Bone marrow (tissue), 2 donors: ENCODE measurements at places on chromosomes 5 and 9.

- DNase-seq, result no peak
These were observed 21.3 kb upstream of the NCS1 start for GRCh38 chr9:130150779-130151382.

DNA sequence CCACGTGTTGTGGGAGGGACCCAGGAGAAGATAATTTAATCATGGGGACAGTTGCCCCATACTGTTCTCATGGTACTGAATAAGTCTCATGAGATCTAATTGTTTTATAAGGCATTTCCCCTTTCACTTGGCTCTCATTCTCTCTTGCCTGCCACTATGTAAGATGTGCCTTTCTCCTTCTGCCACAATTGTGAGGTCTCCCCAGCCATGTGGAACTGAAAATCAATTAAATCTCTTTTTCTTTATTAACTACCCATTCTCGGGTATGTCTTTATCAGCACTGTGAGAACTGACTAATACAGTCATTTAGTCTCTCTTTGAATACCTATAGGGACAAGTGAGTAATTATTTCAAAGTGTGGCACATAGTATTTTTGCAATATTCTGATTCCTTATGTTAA is 269.2 kb upstream of the SMARCA2 start:
- DNase-seq, result no peak

- DNase-seq, result no peak
These were observed 5.5 kb upstream of the NINJ1 start for GRCh38 chr9:93139365-93140182.

- DNase-seq, result no peak
These were observed 21.8 kb downstream of the ZFP62 start for GRCh38 chr5:180839227-180839626.

DNA sequence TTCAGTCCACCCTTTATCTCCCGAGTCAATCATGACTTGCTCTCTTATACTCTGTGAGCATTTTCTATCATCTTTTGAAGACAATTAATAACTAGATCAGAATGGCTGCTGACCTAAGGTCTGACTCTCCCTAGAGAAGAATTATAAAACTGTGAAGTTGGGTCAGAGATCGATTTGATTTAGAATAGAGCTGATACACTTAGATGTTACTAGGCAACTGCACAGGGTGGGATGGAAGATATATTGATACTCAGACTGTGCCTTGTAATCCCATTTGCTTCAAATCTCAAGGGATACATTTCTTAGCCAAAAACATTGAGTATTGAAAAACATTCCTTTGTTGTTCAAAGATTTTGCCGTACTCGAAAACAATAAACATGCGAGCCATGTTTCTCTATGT is 106.0 kb upstream of the NMUR2 start:
- no peak for DNase-seq

DNA sequence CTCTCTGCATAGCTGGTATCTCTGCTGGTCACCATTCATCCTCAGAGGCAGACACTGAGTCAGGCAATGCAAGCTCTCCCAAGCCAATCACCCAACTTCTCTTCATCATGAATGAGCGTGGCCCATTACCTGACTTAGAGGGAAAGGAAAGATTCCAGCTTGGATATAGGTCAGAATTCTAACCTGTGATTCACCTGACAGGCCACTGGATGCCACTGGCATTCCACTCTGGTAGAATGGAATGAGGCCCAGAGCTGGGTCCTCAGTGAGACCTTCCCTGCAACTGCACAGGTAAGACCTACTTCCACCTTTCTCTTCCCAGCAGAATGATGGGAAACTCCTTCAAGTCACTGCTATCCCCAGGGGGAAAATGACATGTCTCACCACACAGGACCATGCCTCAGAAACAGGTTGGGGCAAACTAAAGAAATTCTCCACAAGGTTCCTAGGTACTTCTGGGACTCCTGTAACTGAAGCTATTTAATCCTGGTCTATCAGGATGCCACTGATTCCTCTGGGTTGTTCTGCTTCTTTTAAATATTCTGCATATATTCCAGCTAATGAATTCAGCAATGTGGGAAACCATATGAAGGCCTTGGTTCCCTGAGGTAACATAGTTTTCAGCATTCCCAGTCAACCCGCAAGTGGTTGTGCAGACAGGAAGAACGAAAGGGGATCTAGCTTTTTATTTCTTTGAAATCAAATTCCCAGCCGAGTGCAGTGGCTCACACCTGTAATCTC is 62.0 kb downstream of the SUSD1 start:
- DNase-seq, result no peak

- no peak for DNase-seq
These were observed 33.8 kb upstream of the LECT2 start for GRCh38 chr5:135988546-135988945.

DNA sequence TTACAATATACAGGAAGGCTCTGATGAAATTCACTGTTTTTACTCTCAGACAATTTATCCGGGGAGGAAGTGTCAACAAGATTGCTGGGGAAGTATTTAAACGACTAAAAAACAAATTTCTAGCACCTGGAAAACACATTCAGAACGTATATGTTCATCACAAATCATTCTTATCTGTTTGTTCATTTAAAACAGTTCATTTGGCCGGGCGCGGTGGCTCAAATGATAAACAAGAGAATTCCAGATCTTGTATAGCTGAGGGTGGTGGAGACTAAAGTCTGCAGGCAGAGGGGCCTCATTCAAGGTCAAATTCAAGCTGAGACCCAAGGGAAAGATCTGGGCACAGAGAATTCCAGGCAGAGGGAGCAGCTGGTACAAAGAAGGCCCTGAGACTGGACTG is 90.0 kb downstream of the STK10 start:
- DNase-seq, result no peak

DNA sequence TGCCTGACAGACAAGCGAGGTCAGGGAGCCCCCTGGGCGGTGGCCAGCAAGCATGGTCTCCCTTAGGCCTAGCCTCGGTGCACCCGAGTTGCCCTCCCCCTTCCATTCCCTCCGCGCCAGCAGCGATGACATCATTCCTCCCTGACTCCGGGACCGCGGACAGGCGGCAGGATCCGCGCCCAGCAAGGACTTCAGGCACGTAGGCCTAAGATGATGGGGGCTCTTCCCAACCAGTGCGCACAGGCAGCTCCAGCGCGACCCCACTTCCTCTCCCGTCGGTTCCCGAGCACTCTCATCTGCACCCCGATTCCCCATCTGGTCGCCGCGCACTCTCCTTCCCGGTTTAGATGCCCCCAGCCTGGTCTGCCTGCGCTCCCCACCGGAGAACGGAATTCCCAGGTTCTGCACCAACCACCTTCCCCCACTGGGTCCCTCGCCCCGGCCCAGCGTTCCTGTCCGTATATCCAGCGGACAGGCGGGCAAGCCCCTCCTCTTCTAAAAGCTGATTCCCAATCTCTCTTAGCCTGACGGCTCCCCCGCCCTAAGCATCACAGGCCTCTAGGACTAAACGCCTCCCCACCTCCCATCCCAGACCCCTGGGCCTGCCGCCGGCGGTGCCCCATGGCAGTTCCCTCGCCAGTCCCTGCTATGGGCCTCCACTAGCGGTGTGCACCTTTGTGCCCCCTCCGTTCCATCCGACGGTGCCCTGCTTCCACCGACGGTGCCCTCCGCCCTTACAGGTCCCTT is 931 bp downstream of the FAM219A start:
- DNase-seq, result no peak

- DNase-seq, result peak; percentile 90
These were observed 162.7 kb downstream of the ZNF608 start for GRCh38 chr5:124583469-124584350.

DNA sequence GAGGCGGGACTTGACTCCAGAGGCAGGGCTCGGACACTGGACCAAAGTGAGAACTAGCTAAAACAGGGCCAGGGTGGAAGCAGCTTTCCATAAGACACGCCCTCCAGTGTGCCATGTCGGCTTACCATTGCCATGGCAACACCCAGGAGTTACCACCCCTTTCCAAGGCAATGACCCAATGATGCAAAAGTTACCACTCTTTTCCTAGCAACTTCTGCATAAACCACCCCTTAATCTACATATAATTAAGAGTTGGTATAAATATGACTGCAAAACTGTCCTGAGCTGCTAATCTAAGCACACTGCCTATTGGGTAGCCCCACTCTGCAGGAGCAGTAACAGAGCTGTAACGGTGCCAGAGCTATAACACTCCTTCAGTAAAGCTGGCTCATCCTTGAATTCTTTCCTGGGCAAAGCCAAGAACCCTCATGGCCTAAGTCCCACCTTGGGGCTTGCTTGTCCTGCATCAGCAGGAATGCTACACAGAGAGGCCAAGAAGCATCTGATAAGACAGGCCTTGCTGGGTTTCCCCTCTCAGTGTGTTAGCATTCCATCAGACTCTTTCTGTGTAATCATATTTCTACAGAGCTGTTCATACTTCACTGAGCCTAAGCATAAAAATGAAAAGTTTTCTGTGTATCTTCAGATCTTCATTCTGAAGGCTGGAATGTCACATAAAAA is 262.7 kb upstream of the KLF9 start:
- no peak for DNase-seq

DNA sequence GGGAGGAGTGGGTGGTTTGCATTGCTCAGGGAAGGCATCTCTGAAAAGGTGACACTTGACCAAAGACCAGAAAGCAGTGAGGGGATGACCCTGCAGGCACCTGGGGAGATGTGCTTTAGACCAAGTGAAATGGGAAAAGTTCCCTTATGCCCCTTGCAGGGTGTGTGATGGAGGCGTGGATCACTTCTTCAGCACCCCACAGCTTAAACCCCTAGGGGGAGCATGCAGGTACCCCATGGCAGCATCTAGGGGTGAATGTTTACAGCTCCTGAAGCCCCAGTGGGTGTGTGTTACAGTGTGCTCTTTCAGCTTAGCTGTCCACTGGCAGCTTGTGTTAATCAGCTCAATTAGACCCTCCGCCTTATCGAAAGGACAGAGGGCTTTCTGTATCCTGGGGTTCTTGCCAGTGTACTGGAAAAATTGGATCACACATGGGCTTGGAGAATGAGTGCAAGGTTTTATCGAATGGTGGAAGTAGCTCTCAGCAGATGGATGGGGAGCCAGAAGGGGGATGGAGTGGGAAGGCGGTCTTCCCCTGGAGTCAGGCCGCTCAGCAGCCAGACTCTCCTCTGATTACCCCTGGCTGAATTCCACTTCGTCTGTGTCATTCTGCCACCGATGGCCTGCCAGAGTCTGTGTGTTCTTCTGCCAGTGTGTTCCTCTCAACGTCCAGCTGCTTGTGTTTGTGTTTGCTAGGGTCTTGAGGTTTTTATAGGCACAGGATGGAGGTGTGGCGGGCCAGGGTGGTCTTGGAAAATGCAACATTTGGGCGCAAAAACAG is 6.3 kb downstream of the BHMT2 start:
- no peak for DNase-seq

- DNase-seq, result no peak
These were observed 99.9 kb upstream of the ZNF618 start for GRCh38 chr9:113776194-113776593.

DNA sequence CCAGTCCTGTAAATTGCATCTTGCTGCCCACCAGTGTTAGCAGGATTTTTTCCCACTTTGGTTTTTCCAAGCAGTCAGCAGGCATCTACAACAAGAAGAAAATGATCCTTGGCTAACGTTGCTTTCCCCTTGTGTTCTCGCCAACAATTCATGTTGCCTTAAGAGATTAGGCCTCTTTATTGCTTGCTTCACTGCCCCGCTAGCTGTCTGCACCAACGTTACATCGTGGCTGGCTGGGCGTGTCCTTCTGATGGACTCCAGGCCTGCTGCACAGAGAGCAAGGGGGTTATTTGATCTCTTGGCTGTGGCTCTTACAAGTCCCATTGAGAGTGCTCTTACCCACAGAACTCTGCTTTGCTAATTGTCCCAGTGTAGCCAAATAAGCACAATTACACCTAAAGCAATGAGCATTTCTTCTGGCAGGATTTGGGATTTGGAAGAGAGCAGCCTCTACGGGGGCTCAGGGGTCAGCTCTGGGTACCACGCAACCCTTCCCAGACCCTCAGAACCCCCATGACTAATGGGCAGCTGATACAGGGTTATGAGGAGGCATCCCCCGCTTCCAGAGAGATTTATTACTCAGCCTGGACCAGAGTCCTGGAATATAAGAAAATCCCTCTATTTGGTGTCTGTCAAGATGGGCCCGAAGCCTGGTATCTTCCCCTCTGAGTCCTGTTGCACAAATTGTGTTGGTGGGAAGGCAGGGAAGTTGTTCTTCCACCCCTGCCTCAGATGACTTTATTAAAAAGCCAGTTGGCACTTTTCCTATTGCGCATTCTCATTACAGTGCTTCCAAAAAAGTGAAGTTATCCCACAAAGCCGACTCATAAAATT is 17.6 kb downstream of the DCANP1 start:
- DNase-seq, result no peak

DNA sequence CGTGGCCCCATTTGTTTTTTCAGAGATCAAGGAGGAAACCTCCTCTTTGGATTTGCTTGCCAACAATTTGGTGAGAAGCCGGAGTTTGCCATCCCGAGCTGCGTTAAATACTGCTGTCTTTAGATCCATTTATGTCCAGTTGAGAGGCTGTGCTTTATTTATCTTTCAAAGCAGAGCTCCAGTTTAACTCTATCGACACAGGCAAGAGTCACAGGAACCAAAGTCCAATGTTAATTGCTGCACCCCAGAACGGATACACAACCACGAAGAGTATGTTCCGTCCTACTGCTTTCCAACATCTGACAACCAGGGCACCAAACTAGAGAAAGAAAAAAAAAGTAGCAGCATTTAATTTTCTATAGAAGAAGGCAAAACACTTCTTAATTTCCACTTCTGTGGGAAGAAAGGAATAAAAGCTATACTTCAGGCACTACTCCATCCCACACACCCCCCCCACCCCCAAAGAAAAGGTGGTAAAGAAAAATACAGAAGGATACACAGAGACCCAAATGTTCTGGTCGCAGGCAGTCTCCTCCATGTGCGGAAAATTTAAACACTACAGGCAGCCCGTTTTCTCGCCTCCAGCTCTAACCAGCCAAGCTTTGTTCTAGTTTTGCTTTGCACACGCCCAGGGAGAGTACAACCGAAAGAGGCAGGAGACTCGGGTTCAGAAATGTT is 1.1 kb downstream of the FEM1C start:
- no peak for DNase-seq

GRCh38 chr9:86516564-86516963 is 162.4 kb upstream of the TUT7 start:
- no peak for DNase-seq

DNA sequence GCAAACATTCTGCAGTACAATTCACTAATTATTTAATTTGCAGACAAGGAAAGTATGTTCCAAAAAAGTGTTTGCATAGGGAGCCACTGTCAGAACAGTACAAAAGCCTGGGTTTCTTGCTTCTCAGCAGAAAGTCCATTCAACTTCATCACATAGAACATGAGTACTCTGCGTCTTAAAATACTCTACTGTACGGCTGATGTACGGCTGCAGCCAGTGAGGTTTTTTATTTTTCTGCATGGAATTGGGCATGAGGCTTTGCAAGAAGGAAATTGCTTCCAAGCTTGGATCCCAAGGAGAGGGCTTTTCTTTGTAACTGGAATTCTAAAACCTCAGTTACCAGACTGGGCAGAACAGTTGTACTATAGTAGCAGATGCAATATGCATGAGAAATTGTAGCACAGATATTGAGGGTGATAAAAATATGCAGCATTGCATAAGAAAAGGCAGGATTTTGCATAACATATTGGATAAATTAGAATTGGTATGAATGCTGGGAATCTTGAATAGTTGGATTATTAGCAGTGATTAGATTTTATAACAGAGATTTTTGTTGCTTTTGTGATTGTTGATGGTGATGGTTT is 178.1 kb upstream of the CDH9 start:
- no peak for DNase-seq
